DMS53 (cell line): ENCODE measurements at places on chromosomes 16 and 17.

DNA sequence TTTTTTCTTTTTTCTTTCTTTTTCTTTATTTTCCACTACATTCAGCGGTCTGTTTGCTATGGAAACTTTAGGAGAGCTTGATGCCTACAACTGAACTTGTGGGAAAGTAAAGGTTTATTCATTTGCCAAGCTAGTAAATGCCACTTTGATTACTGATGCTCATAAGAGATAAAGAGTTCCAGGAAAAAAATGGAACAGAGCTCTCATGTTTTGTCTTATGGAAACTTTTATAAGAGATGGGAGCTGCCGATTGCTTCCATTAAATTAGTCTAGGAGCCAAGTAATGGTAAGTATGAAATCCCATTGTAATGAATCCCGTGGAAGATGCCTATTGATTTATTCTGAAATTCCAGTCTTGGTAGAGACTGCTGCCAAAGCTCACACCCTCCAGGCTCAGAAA, 7.1 kb downstream of the ANKFN1 start:
- DNase-seq, result no peak

DNA sequence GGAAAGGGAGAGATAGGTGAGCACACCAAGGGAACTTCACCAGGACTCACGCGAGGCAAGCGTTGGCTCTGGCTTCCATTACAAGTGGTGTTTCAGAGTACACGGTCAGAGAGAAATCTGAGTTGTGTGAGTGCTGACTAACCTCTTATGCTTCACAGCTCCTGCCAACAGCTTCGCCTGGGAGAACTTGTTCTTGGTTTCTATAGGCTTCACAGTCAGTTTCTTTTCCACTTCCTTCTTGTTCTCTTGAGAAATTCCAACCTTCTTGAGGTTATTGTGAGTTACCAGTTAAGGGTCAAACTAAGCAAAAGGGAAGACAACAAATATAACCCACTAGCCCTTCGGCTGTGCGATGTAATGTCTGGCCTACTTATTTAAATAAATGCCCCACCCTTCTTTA, 18.9 kb downstream of the PSME3IP1 start:
- peak; percentile 37 for DNase-seq

- no peak for DNase-seq
These were observed 663.5 kb upstream of the GOT2 start for GRCh38 chr16:59397638-59398037.

DNA sequence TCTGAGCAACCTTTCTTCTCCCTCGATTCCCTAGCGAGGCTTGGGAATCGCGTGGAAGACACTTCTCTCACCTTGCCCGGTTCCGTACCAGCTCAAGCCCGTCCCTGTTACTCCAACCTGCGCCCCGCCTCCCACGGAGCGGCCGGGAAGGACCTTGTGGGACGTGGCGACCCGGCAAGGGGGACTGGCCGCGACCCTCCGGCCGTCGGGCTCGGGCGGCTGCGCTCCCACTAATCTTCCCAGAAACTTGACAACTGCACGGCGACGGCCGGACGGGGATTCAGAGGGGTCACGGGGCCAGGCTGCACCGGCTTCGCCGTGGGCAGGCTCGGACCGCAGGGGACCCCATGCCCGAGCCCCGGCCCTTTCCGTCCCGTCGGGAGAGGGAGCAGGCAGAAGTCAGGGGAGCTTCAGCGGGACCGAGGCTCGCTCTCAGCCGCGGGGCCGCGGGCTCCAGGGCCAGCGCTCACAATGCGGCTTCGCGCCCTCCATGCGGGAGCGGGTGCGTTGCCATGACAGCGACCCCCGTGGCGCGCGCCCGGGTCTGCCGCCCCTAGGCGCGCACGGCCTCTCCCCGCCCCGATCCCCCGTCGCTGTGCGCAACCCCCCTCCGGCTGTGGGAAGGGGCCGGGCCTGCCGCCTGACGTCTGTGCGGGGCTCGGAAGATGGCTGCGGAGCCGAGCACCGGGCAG, at the start of gene SGSM2:
Gene SGSM2, plus strand, starts transcription at position 650 of the 692 bp plus-strand sequence. CDS start 188 bp downstream, outside the sequence.
- DNase-seq, result peak; percentile 56

DNA sequence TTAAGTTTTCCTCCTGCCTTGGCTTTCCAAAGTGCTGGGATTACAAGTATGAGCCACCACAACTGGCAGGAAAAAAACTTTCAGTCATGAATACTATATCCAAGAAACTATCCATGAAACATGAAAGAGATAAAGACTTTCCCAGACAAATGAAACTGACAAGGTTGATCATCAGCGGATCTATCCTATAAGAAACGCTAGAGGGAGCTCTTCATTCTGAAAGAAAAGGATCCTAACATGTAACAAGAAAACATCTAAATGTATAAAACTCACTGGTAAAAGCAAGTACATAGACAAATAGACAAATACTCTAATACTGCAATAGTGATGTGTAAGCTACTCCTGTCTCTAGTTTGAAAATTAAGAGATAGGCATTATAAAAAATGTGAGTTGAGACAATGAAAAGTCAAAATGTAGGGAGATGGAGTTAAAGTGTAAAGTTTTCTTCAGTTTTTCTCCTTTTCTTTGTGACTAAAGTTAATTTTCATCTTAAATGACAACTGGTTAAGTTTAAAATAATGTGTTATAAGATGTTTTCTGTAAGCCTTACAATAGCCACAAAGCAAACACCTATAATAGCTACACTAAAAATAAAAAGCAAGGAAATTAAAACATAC, 79.6 kb upstream of the TEKT1 start:
- DNase-seq, result peak; percentile 81
